ENCODE measurements at places on chromosomes 7 and 10.

DNA sequence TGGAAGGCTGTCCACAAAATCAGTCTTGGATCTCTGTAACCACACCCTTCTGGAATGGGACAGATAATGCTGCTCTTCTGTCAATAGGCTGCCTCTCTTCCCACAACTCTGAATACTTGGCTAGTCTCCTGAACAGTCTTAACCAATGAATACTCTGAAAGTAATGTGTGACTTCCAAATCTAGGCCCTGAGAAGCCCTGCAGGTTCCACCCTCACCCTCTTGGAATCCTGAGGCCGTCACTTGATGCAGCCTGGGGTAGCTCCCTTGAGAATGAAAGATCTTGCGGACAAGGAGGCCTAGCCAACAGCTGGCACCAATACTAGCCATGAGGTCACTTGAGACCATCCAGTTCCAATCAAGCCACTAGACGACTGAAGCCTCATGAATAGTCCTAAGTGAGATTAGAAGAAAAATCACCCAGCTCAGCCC lies 109.2 kb downstream of the ARHGAP12 start:
- DNase-seq = no peak

GRCh38 chr10:22634606-22635459 lies 79.5 kb downstream of the PIP4K2A start:
- no peak for DNase-seq

DNA sequence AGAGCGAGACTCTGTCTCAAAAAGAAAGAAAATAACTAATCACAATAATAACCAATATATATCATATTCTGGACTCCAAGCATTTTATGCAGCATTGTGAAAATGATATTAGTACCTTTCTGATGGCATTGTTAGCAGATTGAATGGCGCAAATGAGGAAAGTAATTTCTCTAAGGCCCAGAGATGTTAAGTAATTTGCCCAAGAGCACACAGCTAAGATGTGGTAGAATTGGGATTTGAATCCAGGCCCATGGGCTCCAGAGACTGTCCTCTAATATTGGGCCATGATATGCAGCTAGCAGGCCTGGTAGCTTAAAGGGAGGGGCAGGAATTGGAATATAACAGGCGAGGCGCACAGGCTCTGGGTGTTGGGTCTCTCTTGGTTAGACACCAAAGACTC lies 44.1 kb downstream of the ZNF503 start:
- DNase-seq = no peak

DNA sequence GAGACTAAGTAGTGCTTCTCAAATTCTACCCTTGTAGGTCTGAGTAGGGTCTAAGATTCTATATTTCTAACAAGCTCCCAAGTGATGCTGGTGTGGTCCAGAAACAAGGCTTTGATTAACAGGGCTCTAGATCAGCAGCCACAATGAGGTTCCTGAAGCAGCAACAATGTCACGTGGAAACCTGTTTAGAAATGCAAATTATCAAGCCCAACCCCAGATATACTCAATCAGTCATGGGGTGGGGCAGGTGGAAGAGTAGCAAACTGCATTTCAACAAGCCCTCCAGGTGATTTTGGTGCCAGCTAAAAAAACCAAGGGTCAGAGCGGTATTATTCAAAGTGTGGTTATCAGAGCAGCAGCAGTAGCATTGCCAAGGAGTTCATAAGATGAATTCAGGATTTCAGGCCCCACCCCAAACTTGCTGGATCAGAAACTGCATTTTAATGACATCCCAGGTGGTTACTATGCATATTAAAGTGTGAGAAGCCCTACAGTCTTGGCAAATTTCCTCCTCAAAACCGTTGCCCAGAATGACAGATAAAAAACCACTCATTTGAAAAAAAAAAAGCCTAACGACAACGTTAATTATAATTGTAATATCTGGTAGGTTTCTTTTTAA lies 199.2 kb downstream of the AHR start:
- DNase-seq = no peak

Data from stimulated activated CD8-positive, alpha-beta memory T cell treated with anti-CD3 and anti-CD28 coated beads, Interleukin-15, amount 100 ng/mL, for 24 hours (primary cell).